ENCODE measurements at places on chromosomes 5 and 9.
A peak's percentile ranks its signal among the peaks of the same experiment; 100 is the strongest.

- DNase-seq: no peak
Measured at GRCh38 chr5:73867345-73868335, 241.6 kb downstream of the ARHGEF28 start.

DNA sequence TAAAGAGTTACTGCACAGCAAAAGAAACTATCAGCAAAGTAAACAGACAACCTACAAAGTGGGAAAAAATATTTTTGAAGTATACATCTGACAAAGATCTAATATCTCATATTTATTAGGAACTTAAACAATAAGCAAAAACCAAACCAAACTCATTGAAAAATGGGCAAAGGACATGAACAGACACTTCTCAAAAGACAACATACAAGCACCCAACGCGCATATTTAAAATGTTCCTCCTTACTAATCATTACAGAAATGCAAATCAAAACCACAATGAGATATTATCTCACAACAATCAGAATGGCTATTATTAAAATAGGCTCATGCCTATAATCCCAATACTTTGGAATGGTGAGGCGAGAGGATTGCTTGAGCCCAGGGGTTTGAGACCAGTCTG is 48.0 kb downstream of the FBXO4 start:
- no peak for DNase-seq

GRCh38 chr5:173792781-173793547 is 95.2 kb upstream of the CPEB4 start:
- no peak for DNase-seq

DNA sequence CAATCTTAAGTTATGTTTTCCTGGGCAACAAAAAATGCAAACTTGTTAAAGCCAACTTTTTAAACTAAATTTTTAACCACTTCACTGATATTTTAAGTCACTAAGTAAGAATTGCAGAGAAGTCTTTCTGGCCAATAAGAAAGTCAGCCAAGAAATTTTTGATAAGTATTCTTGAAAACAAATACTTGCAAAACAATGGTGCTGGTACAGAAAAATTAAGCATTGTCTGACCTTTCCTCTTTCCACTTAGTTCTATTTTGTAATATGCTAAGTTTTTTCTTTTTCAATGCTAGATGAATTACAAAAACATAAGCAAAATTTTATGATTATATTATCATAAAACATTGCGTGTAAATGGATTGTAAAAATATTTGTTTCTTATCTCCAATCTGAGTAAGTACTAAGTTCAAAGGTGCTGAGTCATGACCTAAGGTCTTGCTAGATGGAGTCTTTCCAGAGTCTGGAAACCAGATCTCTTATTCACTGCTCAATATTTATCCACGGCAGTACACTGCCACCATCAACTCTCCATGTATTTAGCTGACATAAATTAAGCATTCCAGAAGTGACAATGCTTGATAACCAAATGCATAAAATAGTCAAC is 139.7 kb downstream of the MEF2C start:
- no peak for DNase-seq

- no peak for DNase-seq
Measured at GRCh38 chr5:61263072-61263471, 69.0 kb upstream of the ZSWIM6 start.

DNA sequence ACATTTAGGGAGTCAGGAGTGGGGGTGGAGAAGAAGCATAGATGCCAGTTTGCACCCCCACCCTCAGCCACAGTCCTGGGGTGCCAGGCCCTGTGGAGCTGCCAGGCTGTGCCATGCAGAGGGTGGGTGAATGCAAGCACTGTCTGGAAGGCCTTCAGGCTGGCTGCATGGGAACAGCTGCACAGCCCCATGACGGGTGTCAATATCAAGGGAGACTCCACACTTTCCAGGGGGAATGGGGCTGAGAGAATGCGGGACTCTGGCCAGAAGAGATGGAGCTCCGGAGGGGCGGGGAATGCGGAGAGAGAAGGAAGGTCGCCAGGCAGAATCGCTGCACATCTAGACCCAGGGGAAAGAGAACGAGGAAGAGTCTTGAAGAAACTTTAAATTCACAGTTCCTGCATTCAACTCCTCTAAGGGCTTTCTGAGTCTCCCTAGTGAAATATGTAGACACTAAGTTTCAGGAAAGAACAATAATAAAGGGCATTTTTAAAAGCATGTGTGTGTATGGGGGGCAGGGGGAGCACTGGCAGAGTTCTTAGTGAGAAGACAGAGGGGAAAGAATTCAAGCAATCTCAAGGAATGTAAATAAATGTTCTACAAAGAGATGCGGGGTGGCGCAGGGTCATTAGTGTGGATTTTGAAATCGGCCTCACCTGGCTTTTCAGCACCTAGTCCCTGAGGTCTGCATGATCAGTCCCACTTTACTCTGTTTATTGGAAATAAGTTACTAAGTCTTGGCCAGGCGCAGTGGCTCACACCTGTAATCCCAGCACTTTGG is 59.1 kb downstream of the BOD1 start:
- no peak for DNase-seq

DNA sequence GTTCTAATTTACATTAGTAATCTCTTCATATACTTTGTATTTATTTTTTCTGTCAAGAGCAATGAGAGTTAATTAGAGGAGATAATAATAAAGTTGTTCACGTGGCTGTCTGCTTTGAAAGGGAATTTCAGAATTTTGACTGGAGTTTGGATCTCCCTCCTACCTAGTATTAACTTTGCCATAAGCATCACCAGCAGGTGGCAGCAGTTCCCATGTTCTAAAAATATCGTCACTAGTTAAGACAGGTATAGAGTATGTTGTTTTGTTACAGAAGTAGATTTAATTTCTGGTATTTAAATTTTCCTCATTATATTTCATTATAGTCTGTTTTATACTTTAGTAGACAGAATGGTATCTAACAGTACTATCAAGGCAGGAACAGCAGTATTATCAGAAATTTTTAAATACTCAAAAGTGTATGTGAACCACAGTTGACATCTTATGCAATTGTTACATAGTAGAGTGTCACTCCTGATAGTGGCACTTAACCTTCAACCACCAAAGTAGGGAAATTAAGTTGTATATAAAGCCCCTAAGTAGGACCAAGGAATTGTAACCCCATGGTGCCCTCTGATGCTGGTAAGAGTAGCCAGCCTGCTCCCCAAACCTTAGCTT is 20.4 kb downstream of the GNPDA1 start:
- DNase-seq: peak; percentile 77

- DNase-seq: no peak
Measured at GRCh38 chr5:153896701-153897100, 142.0 kb downstream of the FAM114A2 start.

- no peak for DNase-seq
Measured at GRCh38 chr5:65271906-65272305, 209.8 kb downstream of the ADAMTS6 start.

- no peak for DNase-seq
Measured at GRCh38 chr5:36600917-36601527, 5.4 kb upstream of the SLC1A3 start.

DNA sequence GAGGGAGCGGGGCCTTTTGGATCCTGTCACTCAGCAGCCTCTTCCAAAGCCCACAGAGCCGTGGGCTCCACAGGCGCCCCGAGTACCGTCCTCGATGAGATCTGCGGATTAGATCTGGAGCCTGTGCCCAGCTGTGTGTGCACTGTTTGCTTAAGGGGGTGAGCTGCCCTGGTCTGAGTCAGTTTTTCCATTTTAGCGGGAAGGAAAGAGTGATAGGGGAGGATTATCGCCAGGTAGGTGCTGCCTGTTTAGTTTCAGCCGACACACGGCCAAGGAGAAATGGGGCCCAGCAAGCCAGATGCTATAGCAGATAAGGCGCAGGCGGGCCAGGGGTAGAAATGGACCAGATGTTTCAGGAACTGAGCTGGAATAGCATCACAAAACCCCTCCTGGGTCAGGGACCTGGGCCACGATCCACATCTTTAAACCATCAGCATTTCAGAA is 18.1 kb downstream of the COL5A1 start:
- DNase-seq: no peak

DNA sequence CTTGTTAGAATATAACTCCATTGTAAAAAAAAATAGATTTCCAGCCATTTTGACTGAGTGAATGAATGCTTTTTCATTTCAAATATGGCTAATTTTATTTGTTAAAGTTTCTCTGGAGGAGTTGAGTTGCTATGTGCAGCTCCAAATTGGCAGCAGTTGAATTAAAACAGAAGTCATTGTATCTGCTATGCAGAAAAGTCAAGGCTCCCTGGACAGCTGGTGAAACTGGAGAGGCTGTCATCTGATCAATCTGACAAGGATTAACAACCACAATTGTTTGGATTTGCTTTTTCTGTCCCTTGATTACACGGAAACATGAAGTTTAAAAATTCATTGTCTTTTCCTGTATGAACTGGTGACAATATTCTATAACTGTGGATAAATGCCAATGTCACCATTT is 713.9 kb downstream of the EFNA5 start:
- DNase-seq: no peak

GRCh38 chr5:95735406-95735805 is 4.3 kb downstream of the RHOBTB3 start:
- DNase-seq: no peak

DNA sequence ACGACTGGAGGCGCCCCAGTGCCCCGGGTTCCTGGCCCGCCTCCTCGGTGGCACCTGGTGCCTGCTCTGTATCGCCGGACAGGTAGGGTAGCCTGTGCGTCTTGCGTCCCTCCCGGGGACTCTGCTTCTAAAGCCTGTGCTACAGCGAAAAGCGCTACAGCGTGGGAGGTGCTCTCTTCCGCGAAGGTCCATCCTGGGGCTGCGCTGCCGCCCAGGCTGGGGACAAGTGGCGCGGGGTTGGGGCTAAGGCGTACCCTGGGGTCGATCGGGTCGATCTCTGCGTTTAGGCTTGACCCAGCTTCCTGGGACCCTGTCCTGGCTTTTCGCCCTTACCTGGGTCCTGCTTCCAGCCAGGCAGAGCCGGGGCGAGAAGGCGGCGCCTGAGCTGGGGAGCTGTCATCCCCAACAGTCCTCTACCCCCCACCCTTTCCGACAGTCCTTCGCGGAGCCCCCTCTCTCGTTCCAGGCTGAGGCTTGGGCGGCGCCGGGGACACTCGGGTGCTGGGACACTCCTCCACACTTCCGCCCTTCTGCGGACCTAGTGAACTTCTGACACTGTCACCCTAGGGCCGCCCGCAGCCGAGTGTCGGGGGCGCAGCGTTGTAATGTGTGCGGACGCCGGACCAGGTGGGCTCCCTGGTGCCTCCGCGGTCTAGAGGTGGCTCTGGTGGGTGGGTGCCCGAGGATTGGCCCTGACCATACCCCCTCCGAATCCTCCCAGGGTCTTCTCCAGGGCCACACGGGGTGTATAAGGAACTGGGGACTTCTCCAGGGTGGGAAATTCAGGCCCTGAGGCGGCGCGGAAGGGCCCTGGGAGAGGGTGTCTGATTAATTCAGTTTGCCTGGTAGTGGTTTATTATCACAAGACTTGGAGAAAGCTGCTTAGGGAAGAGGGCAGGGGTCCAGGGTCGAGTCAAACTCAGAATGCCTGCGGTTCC is 328.2 kb downstream of the SH3GL2 start:
- no peak for DNase-seq

GRCh38 chr5:150256410-150257064 is 33.0 kb downstream of the CAMK2A start:
- no peak for DNase-seq

GRCh38 chr5:177546258-177546741 is 8.1 kb downstream of the FAM193B start:
- DNase-seq: no peak

DNA sequence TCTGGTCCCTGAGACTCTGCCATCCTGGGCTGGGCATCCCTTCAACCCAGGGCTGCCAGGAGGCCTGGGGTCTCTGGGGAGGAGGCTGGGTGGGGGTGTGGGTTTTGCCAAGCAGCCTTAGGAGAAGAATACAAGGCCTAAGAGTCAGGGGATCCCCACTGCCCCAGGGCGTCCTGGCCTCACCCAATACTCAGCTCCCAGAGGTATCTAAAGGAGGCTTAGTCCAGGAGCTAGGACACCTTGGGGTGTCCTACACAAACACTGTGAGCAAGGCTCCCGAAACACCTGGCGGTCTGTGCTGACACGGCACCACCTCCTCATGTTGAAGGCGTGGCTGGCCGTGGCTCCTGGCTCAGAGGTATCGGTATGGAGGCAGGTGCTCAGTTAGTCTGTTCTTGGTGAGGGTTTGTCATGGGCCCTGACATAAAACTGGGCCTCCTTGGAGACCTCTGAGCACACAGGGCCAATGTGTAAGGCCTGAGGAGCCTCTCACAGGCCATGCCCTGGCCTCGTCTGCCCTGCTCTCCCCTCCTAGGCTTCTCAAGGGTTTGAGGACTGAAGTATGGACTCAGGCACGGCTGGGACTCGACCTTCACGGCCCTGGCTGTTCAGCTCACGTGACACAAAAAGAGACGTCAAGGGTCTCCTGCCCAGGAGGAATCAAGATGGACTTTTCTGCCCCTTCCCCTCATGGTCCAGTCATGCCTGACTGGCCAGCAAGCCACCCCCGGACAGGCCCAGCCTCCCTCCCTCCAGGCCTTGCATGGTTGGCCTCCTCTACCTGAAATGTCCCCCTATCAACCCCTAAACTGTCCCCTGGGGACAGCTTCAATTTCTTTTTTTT is 277.3 kb downstream of the FSTL4 start:
- no peak for DNase-seq

DNA sequence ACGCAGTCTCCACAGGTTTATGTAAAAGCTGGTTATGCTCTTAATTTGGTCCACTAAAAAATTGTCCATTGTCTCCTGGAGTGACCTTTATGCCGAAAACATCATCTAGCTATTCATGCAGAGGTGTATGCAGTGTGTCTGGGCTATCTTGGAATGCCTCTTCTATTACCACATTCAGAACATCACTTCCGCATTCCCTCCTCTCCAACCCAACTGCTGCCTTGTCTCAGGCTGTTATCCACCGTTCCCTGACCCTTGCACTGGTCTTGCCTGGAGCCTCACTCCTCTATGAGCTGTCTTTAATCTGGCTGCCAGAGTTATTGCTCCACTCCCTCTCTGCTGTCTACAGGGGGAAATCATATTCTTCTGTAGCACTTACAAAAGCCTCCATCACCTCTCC is 214.1 kb upstream of the ANKRD55 start:
- DNase-seq: no peak

DNA sequence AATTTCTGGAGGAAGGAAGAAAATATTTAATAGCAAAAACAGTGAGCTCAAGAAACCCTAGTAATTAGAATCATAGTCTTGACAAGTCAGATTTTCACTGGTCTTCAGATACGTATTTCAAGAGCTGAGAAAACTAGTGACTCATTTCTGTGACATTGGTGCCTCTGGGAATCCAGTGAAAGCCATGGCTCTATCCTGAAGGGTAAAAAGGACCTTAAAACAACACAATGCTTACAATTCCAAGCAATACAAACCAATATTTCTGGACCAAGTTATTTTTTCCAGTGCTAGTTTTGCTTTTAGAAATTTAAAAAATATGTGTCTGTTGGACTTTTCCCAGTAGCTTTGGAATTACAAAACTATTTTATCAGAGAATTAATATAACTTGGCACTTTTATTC is 140.3 kb downstream of the LPAR1 start:
- no peak for DNase-seq

DNA sequence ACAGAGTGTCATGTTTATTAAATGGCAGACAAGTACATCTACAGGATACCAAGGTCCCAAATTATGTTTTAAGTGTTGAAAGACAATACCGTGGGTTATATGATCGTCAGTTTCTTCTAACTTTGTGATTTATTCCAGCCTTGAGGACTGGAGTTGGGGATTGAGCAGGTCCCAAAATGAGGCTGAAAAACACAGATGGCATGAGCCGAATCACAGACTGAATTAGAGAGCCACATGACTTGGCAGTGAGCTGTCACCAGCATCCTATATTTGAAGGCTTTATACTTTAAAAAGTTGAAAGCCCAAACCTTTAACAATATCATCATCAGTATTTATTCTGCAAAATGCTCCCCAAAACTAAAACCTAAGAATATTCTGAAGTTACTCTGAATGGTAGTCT is 79.4 kb downstream of the ADAMTS16 start:
- no peak for DNase-seq
